ENCODE measurements at places on chromosomes 2 and 18. TPM values are rescaled to one million over a fixed set of nuclear protein-coding genes. Genes with fewer than 3 reads are reported as not detected.

The ABCG5 gene
- total RNA-seq: not detected

DNA sequence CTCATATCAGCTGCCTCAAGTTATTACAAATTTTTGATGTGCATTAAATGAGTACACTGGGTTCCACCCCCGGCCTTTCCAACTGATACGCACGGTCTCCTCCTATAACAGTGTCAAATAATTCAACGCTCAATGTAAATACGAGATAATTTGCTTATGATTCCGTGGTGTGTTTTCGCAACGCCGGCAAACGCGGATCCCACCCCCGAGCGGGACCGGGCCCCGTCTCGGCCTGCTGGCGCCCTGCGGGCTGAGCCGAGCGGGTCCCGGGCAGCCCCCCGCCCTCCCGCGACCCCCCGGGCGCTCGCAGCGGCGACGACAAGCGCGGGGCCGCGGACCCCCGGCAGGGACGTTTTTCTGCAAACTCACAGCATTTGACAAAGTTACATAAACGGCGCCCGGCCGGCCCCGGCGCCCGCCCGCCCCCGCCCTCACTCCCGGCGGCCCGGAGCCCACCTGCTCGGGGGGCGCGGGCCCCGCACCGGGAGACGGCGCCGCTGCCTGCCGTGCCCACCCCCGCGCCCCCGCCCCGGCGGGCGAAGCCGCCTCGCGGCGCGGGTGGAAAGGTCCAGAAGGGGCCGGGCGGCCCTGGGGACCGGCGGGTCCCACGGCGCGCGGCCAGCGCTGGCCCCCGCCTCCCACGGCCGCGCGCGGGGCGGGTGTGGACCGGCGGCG, 762 bp downstream of the HDAC4 start:
- peak; percentile 62 for DNase-seq

DNA sequence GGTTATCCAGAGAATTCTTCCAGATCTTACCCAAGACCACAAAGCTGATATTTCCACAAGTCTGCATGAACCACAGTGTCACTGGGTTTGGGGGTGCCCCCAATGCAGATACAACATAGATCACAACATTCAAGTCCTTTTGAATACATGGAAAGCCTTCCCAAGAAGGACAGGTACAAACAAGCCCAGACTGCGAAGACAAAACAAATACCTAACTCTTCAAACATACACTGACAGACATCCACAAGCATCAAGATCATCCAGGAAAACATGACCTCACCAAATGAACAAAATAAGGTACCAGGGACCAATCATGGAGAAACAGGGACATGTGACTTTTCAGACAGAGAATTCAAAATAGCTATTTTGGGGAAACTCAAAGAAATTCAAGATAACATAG, 93.1 kb downstream of the MDH1 start:
- no peak for DNase-seq

The FOSL2 gene
- total RNA-seq: 119 TPM

GRCh38 chr2:26685989-26686839, 6.3 kb upstream of the KCNK3 start:
- DNase-seq: no peak

GRCh38 chr2:102033031-102033749, 41.4 kb downstream of the IL1R2 start:
- DNase-seq: peak; percentile 25

The ZNF804A gene
- total RNA-seq: not detected

- DNase-seq: peak; percentile 93
Measured at GRCh38 chr2:28359222-28360057, 33.2 kb upstream of the FOSL2 start.

DNA sequence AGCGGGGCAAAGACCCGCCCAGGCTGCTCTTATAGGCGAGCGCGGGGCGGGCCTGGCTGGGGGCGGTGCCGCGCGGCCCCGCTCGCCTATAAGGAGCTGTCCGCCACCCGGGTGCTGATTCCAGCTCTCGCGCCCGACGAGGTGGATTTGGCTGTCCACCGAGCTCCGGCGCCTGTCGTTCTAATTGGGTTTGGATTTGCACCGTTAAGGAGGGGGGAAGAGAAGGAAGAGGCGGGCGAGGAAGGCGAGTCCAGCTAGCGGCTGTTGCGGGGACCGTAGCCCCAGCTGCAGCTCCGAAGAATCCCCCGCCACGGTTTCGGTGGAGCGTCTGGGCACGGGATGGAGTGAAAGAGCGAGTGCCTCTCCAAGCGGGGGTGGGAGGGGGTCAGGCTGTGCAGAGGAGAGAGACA, at the start of gene CNTNAP5:
Gene CNTNAP5, plus strand, starts transcription at position 117 of the 410 bp plus-strand sequence. CDS start 364 bp downstream, outside the sequence.
- peak; percentile 34 for DNase-seq

GRCh38 chr2:102505290-102505689, 32.3 kb downstream of the SLC9A4 start:
- DNase-seq: no peak

- no peak for DNase-seq
Measured at GRCh38 chr18:29841631-29842030, 1200.9 kb downstream of the DSC3 start.

- DNase-seq: no peak
Measured at GRCh38 chr2:208222351-208222750, 32.5 kb downstream of the IDH1 start.

- peak; percentile 72 for DNase-seq
Measured at GRCh38 chr2:240437861-240438809, 2.7 kb downstream of the GPC1 start.

DNA sequence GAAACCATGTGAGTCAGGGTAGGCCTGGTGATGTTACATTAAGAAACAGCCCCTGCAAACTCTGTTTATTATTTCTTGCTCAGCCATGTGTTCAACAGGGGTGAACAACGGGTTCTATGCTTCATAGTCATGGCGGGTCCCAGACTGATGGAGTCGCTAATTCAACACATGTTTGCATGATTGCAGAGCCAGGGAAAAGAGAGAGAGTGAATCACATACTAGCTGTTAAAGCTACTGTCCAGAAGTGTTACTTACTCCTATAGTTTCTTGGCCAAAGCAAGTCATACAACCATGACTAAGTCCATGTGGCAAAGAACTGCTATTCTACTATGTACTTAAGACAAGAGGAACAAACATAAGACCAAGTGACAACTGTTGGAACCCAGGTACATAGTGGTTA, 241.2 kb upstream of the SKOR2 start:
- DNase-seq: no peak

The RAD51AP2 gene
- not detected for total RNA-seq

The ST8SIA5 gene
- total RNA-seq: not detected

GRCh38 chr2:241541564-241542277, 16.8 kb upstream of the BOK start:
- DNase-seq: no peak

DNA sequence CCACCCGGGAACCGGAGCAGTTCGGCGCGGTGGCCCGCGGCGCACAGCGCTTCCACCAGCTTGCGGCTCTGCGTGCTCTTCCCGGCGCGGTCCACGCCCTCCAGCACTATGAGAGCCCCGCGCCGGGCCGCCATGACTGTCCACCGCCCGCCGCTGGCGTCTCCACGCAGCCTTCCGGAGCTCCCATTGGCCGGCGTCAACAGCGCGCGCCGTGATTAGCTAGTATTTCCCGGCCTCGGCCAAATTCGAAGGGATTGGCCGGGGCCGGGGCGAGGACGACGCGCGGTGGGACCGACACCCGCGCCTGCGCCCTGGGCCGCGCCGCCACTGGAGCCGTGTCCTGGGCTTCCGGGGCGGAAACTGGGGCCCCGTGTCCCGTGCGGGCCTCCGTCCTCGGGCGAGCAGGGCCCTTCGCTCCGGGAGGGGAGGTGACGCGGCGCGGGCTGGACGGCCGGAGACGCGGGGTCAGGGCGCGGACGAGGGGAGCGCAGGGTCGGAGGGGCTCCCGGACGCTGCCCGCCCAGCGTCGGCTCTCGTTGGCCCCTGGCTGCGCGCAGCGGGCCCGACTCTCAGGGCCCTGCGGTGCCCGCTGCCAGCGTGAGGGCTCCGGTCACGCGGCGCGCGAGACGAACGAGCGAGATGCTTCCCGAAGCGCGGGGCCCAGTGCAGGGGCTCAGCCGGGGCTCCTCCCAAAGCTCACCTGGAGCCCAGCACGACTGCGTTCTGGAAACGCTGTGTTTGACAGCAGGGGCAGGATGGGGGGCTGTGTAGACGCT, at the start of gene DTYMK:
Gene DTYMK, minus strand, starts transcription at position 166 of the 776 bp plus-strand sequence. Its CDS starts 32 bp downstream, at position 134.
- DNase-seq: peak; percentile 97

- DNase-seq: no peak
Measured at GRCh38 chr18:45164551-45164950, 450.7 kb upstream of the SLC14A2 start.

GRCh38 chr2:121161272-121161671, 123.7 kb downstream of the TFCP2L1 start:
- DNase-seq: no peak

DNA sequence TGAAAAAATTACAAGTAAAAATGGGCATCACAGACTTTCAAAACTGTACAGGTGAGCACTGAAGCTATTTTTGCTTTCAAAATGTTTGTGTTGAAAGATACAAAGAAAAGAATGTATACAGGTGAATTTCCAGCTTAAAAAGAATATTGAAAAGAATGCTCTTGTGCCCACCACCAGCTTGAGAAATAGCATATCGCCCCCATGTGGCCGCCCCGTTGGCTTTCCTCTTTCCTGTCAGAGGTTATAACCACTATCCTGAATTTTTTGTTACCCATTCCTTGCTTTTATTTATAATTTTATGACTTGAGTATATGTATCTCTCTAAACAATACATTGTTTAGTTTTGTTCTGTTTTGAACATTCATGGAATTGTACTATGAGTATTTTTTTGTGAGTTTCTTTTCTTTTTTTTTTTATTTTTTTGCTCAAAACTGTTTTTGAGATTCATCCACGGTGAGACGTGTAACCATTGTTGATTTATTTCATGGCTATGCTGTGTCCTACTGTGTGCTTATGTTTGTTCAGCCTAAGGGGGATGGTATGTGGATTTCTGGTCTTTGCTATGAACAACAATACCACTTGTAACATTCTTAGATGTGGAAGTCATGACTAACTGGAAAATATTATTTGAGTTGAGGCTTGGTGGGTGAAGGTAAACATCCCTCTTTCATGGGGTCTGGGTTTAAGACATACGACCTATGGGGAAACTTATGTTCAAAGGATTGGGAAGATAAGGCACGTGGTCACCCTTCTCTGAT, 11.6 kb downstream of the TRPM8 start:
- peak; percentile 69 for DNase-seq

DNA sequence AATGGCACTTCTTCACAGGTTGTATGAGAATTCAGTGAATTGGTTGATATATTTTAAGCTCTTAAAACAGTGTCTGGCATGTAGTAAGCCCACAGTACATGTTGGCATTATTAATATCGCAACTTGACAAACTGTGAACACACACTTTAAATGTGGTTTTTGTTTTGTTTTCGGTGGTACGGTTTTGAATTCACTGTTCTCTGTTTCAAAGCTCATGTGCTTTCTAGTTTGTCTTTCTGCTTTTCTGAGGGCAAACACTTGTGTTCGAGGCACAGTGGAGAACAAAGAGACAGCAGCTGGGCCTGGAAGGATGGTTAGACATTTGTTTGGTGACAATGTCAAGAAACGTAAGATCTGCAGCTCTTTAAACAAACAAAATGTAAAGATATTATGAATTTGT, 276.5 kb upstream of the MC4R start:
- DNase-seq: no peak

DNA sequence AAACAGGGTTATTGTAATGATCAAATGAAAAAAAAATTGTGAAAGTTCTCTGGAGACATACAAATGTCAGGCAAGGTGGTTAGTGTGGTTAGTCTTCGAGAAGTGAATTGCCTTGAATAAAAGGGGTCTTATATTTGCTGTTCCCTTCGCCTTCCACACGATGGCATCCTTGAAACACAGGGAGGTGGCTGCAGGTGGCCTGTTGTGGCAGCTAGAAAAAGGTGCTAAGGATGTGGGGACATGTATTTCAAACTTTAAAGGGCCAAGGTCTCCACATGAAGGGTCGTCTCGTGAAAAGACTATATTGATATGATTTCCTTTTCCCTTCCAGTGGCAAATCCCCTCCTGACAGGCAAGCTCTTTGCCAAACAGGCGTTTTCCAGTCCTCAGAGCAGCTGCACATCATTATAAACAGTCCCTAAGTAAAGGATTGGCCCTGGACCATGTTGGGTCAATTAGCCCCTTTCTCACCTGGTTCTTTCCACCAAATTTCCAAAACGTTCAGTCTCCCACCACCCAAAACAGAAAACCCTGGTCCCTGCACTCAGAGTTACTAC, 68.5 kb downstream of the COPS8 start:
- DNase-seq: peak; percentile 71

The HTR2B gene
- not detected for total RNA-seq

DNA sequence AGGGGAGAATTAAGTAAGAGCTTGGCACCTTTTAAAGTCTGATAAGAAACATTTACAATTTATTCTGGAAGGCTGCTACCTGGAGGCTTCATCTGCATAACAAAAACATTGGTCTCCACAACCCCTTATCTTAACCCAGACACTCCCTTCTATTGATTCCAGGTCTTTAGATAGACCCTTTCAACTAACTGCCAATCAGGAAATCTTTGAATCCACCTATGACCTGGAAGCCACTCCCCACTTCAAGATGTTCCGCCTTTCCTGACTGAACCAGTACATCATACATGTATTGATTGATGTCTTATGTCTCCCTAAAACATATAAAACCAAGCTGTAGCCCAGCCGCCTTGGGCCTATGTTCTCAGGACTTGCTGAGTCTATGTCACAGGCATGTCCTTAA, 289.4 kb downstream of the AGPS start:
- DNase-seq: no peak

DNA sequence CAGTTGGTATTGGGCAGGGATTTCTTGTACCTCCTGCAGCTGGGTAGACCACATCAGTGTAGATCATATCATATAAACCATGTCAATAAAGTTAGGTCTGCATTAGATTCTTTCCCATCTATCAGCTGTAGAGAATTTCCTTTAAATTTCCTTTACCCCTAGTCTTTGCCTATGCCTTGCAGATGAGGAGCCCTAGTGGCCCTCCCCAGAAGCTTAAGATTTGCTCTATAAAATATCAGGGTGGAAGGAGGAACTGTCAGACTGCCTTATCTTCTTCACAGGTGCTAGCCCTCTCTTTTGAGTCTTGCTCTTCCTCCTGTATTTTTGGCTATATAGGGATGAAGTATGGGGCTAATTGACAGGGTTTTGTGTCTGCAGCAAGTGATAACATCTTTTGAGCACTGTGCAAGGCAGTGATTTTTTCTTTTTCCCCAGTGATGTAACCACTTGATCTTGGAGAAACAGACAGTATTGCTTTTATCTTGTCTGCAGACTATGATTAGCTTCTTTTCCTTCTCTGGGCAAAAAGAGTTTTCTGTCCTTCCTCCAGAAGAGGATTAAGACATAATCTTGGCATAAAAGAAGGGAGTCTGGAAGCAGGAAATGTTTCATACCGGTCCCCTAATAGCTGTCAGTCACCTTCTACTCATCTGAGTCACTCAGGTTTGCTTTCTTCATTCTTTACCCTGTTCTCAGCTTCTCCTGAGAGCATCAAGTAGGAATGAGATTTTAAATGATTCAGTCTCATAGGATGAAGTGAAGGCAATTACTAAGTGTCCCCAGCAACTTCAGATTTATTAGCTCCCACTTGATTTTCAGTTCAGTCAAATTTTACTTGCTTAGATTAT, 286.4 kb downstream of the CDH19 start:
- no peak for DNase-seq

The MEP1B gene
- not detected for total RNA-seq

- no peak for DNase-seq
Measured at GRCh38 chr2:119008108-119008507, 66.1 kb downstream of the MARCO start.

The MSGN1 gene
- not detected for total RNA-seq

The GPAT2 gene
- total RNA-seq: 9.7 TPM

Measured in activated CD8-positive, alpha-beta T cell treated with anti-CD3 and anti-CD28 coated beads for 36 hours (primary cell).